ENCODE measurements at places on chromosomes 16 and 17.

DNA sequence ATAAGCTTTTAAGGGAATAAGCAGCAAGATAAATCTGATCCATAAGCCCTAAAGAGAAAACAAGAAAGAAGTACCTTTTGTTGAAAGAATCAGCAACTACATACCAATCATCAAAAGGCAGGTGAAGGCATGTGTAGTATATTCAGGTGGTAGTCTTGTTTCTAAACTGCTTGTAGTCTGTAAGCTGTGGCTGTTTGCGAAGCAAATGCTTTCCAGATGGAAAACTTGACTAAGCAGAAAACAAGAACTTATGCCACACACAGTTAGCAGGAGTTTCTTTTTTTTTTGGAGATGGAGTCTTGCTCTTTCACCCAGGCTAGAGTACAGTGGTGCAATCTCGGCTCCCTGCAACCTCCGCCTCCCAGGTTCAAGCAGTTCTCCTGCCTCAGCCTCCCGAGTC, 5.7 kb downstream of the CBX1 start:
- DNase-seq: no peak

DNA sequence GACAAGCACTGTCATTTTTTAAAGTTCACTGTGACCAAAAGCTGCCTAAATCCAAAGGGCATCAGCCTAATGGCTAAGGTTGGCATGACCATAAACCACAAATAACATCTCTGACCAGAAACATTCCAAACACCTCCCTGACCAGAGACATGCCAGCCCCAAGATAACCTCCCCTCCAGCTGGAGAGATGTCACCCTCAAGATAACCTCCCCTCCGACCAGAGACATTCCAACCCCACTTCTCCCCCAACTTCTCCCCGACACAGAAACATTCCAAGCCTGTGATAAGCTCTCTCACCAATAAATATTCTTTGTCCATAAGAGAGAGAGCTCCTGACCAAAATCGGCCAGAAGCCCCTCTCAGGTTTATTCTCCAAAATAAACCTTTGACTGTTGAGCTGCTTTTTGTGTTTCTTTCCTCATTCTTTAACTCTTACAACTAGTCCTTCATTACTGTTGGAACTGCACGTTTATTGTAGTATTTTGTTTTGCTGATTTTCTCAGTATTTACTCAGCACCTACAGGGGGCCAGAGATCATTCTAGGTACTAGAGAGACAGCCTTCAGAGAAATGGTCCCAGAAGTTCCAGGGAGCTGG, 325.6 kb downstream of the SLC39A11 start:
- DNase-seq: no peak

DNA sequence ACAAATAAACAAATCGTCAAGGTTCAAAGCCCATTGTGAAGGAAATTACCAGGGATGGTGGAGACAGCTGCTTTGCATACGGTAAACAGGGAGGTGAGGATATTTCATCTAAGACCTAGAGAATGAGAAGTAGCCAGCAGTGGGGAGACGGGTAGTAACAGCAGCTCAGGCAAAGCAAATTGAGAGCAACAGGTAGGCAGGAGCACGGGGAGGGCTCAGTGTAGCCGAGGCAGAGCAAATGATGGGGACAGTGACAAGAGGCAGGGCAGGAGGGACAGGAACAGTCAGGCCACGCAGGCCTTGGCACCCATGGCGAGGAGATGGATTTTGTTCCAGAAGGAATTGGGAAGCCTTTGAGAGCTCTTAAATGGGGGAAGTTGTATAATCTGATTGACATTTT, 29.0 kb upstream of the SBK1 start:
- DNase-seq: no peak

DNA sequence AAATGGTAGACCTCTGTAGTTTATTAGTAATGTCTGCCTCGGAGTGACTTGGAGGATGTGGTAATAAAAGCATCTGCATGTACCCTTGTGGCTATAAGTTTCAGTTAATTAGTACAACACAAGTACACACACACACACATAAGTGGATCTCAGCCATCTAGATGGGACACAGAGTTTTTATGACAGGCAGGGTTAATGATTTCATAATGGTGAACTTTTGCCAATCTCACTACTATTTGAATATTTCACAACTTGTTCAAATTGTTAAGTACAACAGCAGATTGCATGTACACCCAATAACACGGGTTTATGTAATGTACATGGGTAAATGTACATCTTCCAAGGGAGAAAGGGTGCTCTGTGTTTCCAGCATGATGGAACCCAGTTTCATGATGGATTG, 511.3 kb upstream of the HSBP1 start:
- DNase-seq: no peak
